Activated CD4-positive, alpha-beta T cell treated with anti-CD3 and anti-CD28 coated beads, Interleukin-2, amount 10 ng/mL, durations not matched to agents 24 days and 14 days (primary cell): ENCODE measurements at places on chromosomes 4 and X.

- peak; percentile 62 for DNase-seq
Observed at GRCh38 chrX:427812-428725, 41.4 kb upstream of the PPP2R3B start.

GRCh38 chr4:158613046-158613445 lies 58.6 kb downstream of the C4orf46 start:
- no peak for DNase-seq

DNA sequence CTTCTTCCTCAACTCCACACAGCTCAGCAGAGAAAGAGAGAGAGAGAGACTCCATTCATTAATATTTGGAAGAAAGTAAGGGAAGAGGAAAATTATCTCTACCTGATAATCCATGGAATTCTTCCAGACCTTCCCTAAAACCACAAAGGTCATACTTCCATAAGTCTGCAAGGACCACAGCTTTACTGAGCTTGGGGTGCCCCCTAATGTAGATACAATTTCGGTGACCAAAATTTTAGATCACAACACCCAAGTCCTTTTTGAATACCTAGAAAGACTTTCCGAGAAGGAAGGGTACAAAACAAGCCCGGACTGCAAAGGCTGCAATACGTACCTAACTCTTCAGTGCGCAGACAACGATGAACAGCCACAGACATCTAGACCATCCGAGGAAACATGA lies 523.9 kb downstream of the GLUD2 start:
- DNase-seq = no peak

GRCh38 chr4:104420766-104421165 lies 73.9 kb downstream of the CXXC4 start:
- no peak for DNase-seq

DNA sequence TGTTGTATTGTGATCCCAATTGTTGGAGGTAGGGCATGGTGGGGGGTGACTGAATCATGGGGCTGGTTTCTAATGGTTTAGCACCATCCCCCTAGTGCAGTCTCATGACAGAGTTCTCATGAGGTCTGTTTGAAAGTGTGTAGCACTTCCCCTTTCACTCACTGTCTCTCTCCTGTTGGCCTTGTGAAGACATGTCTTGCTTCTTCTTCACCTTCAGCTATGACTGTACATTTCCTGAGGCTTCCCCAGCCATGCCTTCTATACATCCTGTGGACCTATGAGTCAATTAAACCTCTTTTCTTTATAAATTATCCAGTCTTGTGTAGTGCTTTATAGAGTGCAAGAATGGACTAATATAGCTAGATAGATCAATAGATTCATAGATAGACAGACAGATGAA lies 230.0 kb downstream of the MAGEE1 start:
- DNase-seq = no peak

DNA sequence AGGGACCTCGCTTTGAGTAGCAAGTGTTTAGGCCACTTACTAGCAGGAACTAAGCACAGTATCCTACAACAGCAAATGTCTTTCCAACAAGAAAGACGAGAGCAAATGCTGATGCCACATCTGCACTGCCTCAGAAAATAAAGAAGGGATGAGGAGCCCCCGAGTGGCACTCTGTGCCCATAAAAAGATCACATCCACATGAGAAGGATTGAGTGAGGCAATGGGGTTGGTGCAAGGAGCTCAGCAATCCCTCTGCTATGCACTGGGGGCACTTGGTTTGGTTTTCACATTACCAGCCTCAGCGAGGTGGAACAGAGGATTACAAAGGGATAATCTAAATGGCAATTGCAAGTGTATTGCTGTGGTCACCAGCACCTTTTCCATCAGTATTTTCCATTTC lies 252.8 kb upstream of the SLC7A11 start:
- no peak for DNase-seq

DNA sequence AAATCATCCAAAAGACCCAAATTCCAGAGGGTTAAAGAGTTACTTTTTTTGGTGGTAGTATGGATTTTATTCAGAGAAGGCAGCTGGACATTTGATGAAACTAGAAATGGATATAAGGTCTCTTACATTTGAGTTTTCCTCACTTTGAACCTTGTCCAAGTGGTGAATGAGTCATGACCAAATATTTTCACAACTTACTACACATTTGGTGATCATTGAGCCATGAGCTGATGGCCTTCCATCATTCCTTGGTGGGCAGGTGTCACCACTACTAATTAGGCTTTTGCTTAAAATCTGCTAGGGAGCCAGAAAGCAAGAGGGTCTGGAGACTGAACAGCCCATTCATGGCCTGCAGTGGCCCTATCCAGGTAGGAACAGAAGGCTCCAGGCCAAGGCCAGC lies 620.2 kb upstream of the INTU start:
- DNase-seq = no peak

DNA sequence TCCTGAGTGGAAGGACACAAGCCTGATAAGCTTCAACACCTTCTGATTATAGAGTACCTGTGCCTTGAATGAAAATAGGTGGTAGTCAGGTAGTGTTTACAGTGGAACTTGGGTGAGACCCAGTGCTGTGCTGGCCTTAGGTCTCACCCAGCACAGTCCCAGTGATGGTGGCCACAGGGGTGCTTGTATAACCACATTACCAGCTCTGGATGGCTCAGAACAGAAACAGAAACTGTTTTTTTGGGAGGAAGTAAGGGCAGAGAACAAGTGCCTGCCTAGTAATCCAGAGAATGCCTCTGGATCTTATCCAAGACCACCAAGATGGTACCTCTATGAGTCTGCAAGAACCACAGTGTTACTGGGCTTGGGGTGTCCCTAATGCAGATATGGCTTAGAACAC lies 171.5 kb upstream of the DIPK2B start:
- no peak for DNase-seq

DNA sequence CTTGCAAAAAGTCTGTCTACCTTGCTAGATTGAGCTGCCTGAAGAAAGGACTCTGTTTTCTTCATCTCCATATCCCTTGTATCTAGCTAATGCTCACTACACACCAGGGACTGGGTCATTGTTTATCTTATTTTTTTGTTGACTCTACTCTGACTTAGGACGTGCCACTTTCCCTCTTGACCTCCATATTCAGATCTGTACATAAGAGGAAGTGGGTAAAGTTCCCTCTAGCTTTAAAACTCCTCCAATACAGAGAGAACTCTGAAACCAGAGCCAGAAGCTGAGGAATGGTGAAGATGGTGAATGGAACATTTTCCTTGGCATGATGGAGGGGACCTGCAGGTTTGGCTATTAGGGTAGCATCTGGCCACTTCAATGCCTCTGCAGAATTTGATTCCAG lies 2026.1 kb upstream of the TENM3 start:
- DNase-seq = no peak

DNA sequence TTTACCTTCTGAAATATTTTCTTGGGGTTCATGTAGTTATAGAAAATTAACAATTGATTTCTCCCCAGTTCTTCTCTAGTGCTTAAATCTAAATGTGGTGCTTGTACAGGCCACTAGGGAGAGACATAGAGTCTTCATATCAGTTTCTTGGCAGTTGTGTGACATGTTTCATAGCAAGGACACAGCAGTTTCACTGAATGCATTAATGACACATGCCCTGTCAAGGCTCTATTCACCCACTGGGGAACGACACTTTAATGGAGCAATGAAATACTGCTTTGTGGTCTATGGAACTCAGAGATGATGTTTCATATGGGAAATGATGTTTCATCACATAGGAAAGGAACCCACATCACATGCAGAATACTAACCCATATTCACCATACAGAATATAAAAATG lies 2.8 kb downstream of the VEGFC start:
- DNase-seq = peak; percentile 59

GRCh38 chr4:26432419-26432818 lies 57.9 kb downstream of the CCKAR start:
- DNase-seq = no peak

DNA sequence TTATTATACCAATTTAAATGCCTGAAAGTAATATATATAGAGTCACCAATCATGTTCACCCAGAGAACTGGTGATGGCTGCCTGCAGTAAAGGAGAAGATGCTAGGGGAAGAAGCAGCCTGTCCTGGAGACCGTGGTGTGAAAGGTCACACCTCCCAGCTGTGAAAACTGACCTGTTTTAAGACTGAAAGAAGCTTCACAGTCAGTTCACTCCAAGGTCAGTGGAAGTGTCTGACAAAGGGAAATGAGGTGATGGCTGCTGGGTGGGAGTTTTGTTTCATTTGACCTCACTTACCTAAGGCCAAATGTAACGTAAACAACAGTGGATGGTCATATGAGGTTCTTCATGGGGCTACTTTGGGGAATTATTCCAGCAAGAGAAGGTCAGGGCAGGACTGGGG lies 352.1 kb upstream of the GATB start:
- peak; percentile 49 for DNase-seq

DNA sequence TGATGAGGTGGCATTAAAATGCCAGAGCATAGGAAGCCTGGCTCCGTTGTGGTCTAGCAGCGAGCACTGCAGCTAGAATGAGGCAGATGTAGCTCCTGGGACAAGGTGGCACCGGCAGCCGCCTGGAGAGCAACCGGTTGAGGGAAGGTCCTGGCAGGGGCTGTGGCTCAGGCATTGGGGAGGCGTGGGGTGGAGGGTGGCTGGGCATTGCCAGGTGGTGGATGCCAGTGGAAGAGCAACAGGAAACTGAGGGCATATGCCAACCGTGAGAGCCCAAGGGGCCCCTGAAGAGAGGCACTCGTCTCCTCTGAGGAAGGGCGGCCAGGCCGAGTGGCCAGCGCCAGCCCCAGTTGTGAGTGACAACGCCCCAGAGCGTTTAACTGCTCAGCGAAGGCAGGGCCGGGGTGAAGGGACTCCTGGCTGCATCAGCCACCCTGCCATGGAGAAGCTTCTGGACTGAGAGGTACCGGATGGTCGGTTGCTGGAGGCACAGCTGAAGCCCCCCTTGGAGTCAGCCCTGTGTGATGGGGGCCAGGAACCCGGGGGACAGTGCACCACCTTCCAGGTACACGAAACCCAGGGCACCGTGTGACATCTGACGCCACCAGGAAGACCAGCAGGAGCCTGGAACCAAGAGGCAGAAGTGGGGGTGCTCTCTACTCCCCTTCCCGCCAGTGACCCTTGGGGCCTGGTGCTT lies 13.2 kb upstream of the PDE6B start:
- no peak for DNase-seq

- no peak for DNase-seq
Observed at GRCh38 chrX:140434347-140434746, 70.5 kb downstream of the SOX3 start.

- no peak for DNase-seq
Observed at GRCh38 chr4:145333786-145334185, 147.9 kb upstream of the SMAD1 start.

DNA sequence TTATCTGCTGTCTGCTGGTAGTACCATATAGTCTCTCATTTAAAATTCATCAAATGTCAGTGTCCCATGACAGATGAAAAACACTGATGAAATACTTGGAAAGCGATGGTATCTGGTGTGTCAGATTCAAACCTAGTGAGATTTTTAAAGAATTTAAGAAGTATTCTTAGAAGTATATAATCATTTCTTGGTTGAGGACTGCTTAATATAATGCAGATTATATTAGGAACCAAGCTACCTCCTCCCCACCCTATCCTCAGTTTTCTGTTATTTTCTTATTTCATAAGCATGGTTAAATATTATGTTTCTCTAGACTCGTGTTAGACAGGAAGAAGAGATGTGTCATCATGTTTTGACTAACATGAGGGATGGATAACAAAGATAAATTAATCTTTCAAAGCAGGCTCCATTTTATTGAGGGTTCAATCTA lies 118.5 kb downstream of the GLUD2 start:
- no peak for DNase-seq

DNA sequence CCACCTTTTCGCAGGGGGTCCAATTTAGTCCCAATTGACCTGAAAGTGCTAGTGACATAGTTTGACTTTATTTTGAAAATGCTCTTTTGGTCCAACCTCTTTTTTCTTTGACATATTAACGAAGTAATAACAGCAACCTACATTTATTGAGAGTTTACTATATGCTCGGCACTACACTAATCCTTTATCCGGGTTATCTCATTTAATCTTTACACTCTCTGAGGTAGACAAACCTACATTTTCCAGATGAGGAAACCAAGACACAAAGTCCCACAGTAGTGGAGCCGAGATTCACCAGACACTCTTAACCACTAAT lies 307 bp upstream of the ATRX start:
- peak; percentile 56 for DNase-seq

DNA sequence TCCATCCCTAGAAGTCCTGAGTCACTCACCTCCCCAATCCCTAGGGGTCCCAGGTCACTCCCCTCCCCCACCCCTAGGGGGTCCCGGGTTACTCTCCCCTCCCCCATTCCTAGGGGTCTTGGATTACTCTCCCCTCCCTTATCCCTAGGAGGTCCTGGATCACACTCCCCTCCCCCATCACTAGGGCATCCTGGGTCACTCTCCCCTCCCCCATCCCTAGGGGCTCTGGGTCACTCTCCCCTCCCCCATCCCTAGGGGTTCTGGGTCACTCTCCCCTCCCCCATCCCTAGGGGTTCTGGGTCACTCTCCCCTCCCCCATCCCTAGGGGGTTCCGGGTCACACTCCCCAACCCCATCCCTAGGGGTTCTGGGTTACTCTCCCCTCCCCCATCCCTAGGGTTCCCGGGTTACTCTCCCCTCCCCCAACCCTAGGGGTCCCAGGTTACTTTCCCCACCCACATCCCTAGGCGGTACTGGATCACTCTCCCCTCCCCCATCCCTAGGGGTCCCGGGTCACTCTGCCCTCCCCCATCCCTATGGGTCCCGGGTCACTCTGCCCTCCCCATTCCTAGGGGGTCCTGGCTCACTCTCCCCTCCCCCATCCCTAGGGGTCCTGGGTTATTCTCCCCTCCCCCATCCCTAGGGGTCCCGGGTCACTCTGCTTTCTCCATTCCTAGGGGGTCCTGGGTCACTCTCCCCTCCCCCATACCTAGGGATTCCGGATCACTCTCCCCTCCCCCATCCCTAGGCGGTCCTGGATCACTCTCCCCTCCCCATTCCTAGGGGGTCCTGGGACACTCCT lies 2.1 kb downstream of the ASMTL start:
- DNase-seq = peak; percentile 65

- DNase-seq = no peak
Observed at GRCh38 chr4:186727977-186728519, 4.4 kb upstream of the FAT1 start.

DNA sequence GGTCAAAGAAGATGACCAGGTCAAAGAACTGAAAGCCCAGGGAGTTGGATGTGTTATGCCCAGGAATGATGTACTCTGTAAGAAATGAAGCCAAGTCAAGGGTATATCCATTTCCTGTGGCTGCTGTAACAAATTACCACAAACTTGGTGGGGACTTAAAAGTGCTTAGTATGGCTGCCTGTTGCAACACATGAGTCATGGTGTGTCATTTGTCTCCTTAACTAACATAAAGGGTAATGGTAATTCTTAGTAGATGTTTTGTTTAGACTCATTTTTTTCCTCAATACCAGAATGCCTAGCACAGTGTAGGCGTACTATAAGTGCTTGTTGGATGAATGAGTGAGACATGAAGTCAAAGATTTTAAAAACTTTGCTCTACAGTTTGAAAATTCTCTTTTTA lies 45.7 kb downstream of the SYTL5 start:
- no peak for DNase-seq

GRCh38 chrX:129736491-129736890 lies 2.3 kb upstream of the XPNPEP2 start:
- peak; percentile 63 for DNase-seq
